ENCODE measurements at places on chromosomes 12 and 14.
A peak's percentile ranks its signal among the peaks of the same experiment; 100 is the strongest.

- DNase-seq: no peak
Measured at GRCh38 chr12:26539131-26539530, 293.9 kb downstream of the ITPR2 start.

DNA sequence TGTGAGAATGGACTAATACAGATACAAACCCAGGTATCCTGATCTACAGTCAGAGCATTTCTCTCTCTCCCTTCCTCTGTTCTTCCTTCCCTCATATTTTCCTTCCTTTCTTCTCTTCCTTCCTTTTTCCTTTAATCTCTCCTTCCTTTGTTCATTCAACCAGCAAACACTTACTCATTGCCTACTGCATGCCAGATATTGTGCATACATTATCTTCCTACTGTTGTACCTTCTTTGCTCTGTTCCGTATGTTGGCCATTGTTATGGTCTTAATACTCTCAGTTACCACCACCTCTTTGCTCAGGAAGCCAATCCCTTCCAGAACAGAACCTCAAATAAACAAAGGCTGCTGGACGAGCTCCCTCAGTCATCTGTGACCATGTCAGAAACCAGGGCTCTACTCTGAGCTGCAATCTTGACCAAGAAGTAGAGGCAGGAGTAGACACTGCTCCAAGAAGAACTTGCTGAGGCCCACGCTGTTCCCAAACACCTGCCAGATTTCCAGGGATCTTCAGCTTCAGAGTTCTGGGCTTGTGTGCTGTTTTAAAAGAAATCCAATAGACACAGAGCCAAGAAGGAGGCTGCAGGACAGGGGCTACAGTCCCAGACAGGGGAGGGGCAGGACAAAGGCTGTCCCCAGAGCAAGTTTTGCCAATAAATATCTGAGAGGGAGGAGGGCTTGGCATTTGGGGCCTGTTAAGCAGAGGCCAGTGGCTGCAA, 526.7 kb upstream of the TBX3 start:
- no peak for DNase-seq

DNA sequence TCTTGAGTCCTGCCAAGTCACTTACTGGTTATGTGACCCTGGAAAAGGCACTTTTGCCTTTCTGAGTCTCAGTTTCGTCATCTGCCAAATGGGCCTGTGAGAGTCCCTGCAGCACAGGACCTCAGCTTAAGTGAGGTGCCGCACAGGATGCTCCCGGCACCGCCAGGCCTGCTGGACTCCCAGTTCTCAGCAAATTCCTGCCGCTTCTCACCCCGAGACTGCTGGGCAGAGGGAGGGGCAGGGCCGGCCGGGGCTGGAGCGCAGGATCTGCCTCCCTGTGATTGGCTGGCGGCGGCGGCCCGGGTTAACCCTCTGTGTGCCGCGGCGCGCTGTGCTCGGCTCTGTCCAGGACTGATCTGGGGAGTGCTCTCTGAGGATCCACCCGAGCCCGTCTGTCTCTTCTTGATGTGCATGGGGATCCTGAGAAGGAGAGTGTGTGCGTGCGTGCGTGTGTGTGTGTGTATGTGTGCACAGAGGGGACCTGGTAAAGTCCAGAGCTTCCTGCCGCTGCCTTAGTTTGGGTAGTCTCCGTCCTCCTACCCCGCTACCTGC, 8.6 kb downstream of the SETD1B start:
- DNase-seq: no peak

DNA sequence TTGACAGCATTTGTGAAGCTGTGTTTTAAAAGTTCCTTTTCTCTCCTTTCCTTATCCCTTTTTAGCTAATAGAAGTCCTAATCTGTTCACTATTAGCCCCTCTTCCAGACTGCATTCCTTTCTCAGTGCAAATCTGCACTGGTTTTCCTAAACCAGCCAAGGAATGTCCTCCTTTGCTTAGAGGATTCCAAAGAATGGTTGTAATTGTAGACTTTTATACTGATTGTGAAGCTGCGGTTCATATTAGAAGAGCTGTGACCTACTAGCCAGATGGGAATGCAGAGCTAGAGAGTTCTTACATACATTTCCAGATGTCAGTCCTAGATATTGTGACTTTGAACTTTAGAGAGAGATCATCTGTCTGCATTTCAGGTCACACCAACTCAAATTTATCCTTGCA, 79.8 kb downstream of the MYRFL start:
- DNase-seq: no peak

GRCh38 chr12:130872179-130873096, 572 bp downstream of the RAN start:
- peak; percentile 28 for DNase-seq

DNA sequence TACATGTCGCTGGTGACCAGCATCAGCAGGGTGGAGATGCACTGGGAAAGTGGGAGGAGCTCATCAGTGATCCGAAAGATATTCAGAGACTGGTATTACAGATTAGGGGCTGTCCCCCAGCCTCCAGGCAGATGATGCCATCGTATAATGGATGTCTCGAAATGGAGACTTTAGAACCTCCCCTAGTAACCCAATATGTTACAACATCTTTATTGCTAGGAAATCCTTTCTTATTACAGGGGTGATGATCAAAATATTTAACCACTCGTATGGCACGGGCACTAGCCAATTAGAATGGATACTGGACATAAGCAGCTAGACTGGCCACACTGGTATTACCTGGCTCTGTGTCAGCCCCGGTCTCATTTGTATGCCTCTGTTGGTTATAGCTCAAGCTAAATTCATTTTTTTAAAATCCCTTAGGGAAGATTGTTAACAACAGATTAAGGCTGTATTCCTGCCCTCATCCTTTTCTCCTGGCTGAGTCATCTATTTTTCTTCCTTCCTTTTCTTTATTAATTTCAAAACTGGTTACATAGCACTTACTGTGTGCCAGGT, 10.8 kb upstream of the CEBPE start:
- no peak for DNase-seq

- no peak for DNase-seq
Measured at GRCh38 chr12:70641691-70642090, 4.5 kb upstream of the PTPRB start.

All from activated CD4-positive, CD25-positive, alpha-beta regulatory T cell (primary cell).